Stimulated activated CD4-positive, alpha-beta T cell treated with anti-CD3 and anti-CD28 coated beads, Interleukin-15, amount 100 ng/mL, for 24 hours (primary cell): ENCODE measurements at places on chromosomes 2 and 18.

DNA sequence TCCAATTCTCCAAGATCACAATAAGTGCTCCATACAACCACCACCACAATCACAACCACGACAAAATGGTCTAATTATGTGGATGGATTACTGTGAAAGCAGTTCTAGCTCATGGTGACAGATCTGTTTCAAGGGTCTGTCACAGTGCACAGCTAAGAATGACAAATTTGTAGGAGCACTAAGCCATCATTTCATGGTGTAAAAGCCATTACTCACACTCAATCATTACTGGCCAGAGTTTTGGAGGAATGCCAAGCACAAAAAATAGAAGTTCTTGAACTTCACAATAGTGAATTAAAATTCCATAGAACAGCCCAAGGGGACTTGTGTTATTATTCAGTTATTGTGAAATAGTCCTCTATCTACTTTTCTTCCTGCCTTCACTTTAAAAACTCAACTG, 2.3 kb downstream of the CPS1 start:
- DNase-seq = no peak

DNA sequence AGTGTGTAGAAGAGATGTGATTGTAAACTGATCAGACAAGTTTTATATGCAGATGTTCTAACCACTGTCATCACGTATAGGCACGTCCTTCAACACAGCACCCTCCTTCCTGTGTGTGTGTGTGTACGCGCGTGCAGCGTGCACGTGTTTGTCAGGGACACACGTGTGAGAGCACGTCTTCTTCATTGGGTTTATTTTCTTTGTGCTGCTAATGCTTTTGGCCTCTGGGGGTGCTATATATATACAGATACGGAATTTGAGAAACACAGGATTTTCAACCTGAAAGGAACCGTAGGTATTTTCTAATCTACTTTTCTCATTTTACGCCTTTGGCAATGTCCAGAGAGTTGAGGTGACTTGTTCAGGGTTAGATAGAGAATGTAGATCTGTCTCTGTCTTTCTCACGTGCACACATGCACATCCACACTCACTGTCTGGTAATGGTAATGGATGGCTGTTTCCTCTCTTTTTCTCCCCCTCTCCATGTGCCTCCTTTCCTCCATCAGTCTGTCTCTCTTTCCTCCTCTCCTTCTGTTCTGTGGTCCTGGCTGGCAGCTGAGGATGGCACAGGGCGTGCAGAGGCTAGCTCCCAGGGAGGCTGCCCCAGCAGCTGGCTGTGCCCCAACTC, 13.4 kb upstream of the CELF4 start:
- no peak for DNase-seq

- DNase-seq = no peak
Measured at GRCh38 chr2:163157891-163158496, 319.4 kb upstream of the KCNH7 start.

GRCh38 chr2:177098001-177098613, 114.5 kb upstream of the HNRNPA3 start:
- no peak for DNase-seq

- DNase-seq = no peak
Measured at GRCh38 chr2:38010995-38011394, 65.0 kb downstream of the CYP1B1 start.

- no peak for DNase-seq
Measured at GRCh38 chr18:76587879-76588271, 92.8 kb upstream of the ZNF516 start.

- no peak for DNase-seq
Measured at GRCh38 chr2:54675738-54676137, 47.7 kb upstream of the EML6 start.

DNA sequence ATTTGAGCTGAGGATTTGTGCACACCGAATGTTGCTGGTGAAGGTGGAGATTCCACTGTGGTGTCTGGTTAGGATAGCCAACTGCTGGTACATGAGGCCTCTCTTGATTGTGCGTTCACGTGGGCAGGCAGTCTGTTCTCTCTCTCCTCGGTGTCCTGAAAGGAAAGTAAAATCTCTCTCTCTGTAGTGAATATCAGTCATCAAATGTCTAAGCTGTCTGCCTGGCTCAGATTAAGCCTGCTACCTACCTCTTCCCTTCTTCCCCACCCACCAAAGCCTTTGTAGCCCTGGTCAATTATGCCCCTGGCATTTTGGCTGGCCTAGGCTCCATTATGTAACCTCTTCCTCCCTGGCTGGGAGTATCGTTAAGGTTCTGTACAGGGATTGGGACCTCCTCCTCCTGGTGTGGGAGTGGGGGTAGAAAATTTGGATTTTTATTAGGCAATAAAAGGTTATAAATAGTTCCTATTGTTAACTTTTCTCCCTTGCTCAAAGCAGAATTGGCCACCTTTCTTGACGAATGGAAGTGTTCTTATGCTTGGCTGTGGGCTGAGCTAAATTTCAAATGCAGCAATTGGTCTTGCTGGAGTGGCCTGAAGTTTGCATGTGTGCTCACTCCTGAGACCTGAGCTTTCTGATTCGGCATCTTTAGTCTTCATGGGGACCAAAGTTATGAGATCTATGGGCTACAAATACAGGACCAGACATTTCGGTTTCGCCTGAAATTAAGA, 148.8 kb downstream of the WDSUB1 start:
- no peak for DNase-seq

GRCh38 chr2:12965540-12966269, 249.0 kb downstream of the TRIB2 start:
- DNase-seq = no peak

GRCh38 chr2:164840930-164841718, 499 bp downstream of the COBLL1 start:
- peak; percentile 59 for DNase-seq

GRCh38 chr2:21268878-21269224, 145.1 kb downstream of the TDRD15 start:
- no peak for DNase-seq

DNA sequence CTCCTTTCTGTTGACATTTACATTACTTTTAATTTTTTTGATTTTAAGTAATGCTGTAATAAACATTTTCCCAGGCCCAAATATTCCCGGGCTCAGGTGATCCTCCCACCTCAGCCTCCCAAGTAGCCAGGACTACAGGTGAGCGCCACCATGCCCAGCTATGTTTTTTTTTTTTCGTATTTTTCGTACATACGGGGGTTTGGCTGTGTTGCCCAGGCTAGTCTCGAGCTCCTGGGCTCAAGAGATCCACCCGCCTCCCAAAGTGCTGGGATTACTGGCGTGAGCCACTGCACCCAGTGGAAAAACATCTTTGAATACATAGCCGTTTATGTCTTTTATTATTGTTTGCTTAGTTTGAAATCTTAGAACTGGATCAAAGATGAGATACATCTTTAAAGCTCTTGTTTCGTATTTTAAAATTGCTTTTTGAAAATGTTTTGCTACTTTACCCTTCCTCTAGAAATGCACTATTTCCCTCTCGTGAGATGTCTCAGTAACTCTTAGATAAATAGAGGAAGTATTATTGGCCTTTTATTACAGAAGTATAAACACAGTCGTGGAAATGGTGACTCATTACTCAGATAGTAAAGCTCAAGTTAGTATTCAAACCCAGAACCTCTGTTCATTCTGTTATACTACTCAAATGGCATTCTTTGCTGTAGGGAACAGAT, 2.4 kb downstream of the SMCHD1 start:
- DNase-seq = no peak

DNA sequence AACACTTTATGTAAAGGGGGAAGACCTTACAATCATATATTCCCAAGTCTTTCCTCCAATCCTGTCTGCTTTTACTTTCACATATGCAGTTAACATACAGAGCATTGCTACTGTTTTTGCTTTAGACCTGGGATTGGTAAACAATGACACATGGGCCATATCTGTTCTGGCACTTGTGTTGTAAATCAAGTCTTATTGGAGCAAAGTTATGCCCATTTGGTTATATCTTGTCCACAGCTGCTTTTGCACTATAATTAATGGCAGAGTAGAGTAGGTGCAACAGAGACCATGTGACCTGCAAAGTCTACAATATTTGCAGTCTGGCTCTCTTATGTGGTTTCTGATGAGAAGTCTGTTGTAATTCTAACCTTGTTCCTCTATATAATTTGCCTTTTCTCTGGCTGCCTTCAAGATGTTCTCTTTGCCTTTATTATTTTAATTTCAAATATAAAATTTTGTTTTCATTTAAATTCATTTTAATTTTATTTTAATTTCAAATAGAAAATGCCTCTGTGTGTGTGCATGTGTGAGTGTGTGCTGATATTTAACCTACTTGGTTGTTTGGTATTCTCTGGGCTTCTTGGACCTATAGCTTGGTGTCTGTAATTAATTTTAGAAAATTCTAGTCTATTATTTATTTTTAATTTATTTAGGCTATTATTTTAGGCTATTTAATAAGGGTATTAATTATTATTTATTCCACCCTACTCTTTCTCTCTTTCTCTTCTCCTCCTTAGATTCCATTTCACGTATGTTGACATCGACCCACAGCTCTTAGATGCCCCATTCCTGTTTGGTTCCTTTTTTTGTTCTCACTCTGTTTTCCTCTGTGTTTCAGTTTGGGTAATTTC, 16.8 kb upstream of the LPIN1 start:
- DNase-seq = no peak

DNA sequence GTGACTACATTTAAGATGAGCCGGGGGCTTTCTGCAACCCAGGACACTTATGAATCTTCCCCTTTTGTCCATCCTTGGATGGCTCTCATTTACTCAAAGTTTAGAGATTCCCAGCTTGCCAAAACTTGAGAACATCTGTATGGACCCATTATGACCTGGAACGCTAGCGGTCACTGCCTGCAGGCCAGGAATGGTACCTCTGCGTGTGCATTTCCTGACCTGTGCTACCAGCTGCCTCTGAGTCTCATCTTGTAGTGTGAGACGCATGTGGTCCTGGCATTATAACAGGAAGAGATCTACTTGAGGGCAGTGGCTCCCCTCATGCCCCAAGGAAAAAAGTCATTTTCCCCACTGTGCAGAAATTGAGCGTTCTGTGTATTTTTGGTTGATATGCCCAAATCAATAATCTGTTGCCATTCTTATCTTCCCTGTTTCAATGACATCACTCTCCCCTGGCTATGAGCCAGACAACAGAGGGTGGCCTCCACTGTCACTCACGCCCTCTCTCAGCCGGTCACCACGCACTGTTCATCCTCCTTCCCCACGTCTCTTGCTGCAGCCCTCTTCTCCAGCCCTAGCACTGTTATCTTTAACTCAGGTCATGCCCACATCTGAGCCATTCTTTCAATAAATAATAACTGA, 28.5 kb upstream of the NPAS2 start:
- no peak for DNase-seq

DNA sequence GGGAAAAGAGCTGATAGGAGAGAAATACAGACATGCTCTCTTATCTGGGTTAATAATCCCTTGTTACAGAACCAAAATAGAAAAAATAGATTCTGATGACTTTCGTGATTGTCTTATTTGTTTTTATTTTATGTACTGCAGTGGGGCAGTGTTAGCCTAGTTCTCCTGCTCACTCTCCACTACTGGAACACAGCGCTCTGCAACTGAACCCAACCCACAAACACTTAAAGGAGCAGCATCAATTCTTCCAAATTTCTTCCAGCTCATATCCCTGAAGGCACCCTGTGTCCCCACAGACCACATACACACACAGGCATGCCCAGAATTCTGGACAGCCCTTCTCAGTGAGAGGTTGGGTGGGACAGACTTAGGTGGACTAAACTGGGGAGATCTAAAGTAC, 160.6 kb downstream of the SS18 start:
- DNase-seq = no peak

DNA sequence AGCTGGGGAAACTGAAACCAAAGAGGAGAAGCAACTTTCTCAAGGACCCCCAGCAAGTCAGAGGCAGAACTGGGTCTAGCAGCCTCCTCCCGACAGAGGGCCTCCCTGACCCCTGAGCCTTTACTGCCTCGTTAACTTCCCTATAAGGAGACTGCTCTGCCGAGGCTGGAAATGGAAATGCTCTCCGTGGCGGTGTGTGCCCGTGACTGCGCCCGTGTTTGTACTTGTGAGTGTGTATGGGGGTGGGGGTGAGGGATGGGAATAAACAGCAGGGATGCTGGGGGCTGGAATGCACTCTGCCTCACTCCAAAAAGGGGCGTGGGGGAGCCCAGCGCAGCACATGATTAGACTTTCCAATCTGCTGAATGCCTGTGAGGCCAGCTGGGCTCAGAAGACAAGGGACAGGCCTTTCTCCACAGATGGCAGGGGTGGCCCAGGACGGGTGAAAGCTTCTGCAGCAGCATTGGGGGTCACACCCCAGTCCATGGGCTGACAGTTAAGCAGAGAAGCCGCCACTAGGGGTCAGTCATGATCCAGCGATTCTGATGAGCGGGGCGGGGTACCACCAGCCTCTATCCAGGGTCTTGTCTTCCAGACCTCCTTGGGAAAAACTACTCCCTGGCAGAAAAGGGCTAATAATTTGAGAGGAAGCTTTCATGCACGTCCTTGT, 26.8 kb downstream of the MPHOSPH10 start:
- peak; percentile 77 for DNase-seq

DNA sequence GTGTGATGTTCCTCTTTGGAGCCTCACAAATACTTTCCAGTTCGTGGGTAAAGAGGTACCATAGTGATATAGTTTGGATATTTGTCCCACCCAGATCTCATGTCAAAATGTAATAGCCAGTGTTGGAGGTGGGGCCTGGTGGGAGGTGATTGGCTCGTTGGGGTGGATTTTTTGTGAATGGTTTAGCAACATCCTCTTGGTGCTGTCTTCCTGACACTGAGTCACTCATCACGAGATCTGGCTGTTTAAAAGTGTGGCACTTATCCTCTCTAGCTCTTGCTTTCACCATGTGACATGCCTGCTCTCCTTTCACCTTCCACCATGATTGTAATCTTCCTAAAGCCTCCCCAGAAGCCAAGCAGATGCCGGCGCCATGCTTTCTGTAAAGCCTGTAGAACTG, 3.0 kb upstream of the CCDC93 start:
- peak; percentile 21 for DNase-seq

- DNase-seq = no peak
Measured at GRCh38 chr18:26091047-26091630, 726 bp upstream of the SS18 start.

- DNase-seq = no peak
Measured at GRCh38 chr18:55840601-55841170, 252.7 kb upstream of the TCF4 start.

DNA sequence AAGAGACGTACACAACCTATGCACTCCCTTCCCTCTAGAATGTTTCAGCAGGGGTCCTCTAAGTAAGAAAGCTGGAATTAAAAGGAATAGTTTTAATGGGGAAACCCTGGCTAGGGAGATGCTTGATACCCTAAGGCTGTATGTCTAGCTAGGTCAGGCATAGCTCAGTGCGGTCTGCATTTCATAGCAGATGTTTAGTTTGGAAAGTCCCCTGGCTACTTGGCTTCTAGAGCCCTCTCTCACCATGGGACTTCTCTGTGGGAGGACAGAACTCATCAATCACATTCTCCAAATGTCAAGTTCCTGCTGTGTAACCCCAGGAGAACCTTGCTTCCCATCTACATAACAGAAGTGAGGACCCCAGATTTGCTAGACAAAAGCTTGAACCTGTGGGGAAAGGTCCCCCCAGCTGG, 24.1 kb upstream of the ANXA4 start:
- no peak for DNase-seq
